ENCODE measurements at places on chromosomes 7 and 10. TPM values are rescaled to one million over a fixed set of nuclear protein-coding genes. Genes with fewer than 3 reads are reported as not detected.

The TMEM130 gene
- total RNA-seq: 6.3 TPM

The FAM25A gene
- not detected for total RNA-seq

The FOXI2 gene
- not detected for total RNA-seq

The ACSM6 gene
- not detected for total RNA-seq

The ATOH7 gene
- 0.94 TPM for total RNA-seq

The KIF20B gene
- total RNA-seq: 13.1 TPM

The C10orf62 gene
- not detected for total RNA-seq

The TEX47 gene
- total RNA-seq: not detected

The PLCE1 gene
- total RNA-seq: 18.2 TPM

The NODAL gene
- total RNA-seq: 3.1 TPM

The METTL27 gene
- 0.94 TPM for total RNA-seq

The GPR146 gene
- total RNA-seq: 1.3 TPM

The EVX1 gene
- total RNA-seq: not detected

The PWWP2B gene
- total RNA-seq: 5.9 TPM

The SMKR1 gene
- total RNA-seq: 1.9 TPM

The TLX1 gene
- total RNA-seq: not detected

The MEIG1 gene
- not detected for total RNA-seq

The ATP6V1F gene
- 86.4 TPM for total RNA-seq

The VSIR gene
- 2.5 TPM for total RNA-seq

The TCAF2 gene
- 1.6 TPM for total RNA-seq

The VWA2 gene
- total RNA-seq: 2.8 TPM

The TES gene
- 11.3 TPM for total RNA-seq

The ITPRID1 gene
- total RNA-seq: 5.3 TPM

The TMED4 gene
- total RNA-seq: 95.2 TPM

The GRID2IP gene
- 1.3 TPM for total RNA-seq

The MSS51 gene
- total RNA-seq: 6.9 TPM

The FGFR2 gene
- 77.9 TPM for total RNA-seq

The HTR5A gene
- 0.94 TPM for total RNA-seq

The NEURL1 gene
- 44.4 TPM for total RNA-seq

The ACHE gene
- total RNA-seq: 13.1 TPM

The SVOPL gene
- 0.63 TPM for total RNA-seq

The ZNF365 gene
- 31.9 TPM for total RNA-seq

The SMNDC1 gene
- 15.7 TPM for total RNA-seq

The PRKAG2 gene
- total RNA-seq: 30.7 TPM

The ASB15 gene
- total RNA-seq: not detected
